ENCODE measurements at places on chromosomes 3 and 15.

DNA sequence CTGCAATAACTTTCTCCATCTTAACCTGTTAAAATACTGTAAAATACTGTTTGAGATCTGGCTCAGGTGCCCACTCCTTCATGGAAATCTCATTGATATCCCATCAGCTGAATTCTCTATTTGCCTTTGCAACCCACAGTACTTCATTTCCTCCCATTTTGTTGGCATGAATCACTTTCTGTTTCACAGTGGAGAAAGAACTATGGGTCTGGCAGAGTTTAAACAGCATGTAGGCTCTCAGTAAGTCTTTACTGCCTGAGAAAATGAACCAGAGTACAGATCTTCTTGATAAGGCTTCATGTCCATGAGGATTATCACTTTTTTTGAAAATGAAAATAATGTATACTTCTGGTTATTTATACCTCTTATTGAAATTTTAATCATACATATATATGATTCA lies 245.9 kb downstream of the NAALADL2 start:
- no peak for DNase-seq

GRCh38 chr15:90839187-90840071 lies 29.0 kb upstream of the FURIN start:
- DNase-seq: no peak

DNA sequence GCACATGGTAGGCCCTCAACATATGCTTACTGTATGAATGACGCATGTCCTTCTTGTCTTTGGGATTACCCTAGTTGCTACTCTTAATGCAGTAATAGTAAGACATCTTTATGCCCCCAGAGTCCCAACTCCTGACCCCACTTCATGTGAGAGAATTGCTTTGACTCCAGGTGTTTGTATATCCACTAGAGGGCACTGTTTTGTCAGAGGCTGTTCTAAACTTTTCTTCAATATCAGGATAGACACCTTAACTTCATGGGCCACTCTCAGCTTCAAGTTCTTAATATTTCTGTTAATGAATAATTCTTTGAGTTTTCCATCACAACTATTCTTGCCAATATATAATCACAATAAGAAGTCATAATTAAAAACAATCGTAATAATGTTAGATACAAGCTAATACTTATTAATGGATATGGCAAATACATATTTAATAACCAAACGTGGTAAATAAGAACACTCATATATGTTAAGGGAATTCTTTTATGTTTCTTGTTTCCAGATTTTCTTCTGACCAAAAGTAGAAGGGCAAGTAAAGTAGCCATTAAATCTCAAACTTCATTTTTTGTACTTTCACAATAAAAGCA lies 337.2 kb upstream of the DNAJC19 start:
- DNase-seq: no peak

DNA sequence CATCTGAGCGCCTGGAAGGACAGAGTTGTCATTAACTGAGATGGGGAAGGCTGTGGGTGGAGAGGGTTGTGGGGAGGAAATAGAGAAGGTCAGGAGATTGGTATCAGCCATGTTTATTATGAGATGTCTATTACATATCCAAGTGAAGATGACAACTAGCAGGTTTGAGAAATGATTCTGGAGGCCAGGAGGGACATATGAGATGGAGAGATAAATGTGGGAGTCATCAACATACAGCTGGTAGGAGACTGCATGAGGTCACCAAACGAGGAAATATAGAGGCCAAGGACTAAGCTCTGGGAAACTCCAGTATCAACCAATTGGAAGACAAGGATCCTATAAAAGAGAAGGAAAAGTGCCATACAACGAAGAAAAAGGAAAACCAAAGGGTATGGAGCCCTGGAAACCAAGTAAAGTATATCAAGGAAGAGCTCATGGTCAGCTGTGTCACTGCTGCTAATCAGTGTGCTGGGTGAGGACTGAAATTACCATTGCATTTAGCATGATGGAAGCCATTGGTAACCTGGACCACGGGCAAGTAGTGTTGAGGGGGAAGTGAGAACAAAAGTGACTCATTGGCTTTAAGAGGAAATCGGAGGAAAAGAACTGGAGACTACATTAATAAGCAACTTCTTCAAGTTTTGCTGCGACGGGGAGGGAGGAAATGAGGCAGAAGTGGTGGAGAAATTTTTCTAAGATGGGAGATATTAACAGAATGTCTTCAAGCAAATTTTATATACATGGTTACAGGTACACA lies 14.0 kb upstream of the UACA start:
- no peak for DNase-seq

DNA sequence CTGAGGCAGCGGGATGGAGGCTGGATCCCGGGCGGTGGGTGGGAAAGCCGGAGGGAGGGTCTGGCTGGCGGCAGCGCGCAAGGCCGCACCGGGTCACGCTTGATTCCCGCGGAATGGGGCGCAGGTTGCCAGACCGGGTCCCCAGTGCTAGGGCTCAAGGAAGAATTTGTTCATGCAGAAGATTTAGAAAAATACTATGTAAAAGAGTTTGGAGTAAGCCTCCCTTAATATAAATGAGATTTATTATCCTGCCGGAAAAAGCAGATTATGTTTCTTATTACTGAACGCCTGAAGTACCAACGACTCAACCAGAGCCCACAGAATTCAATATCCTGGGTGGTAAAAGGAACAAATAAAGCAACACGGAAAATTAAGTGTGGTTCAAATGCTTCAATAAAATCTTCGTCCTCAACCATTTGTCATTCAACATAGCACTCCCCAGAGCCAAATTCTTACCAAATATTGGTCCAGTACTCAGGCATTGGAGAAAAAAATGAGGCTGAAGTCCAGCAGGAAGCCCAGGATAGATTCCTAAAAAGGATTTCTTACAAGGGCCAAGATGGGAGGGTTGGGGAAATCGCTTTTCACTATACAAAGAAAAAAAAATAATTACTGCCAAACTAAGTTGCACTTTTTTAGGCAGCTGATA lies 1.2 kb upstream of the ZBTB20 start:
- DNase-seq: no peak

DNA sequence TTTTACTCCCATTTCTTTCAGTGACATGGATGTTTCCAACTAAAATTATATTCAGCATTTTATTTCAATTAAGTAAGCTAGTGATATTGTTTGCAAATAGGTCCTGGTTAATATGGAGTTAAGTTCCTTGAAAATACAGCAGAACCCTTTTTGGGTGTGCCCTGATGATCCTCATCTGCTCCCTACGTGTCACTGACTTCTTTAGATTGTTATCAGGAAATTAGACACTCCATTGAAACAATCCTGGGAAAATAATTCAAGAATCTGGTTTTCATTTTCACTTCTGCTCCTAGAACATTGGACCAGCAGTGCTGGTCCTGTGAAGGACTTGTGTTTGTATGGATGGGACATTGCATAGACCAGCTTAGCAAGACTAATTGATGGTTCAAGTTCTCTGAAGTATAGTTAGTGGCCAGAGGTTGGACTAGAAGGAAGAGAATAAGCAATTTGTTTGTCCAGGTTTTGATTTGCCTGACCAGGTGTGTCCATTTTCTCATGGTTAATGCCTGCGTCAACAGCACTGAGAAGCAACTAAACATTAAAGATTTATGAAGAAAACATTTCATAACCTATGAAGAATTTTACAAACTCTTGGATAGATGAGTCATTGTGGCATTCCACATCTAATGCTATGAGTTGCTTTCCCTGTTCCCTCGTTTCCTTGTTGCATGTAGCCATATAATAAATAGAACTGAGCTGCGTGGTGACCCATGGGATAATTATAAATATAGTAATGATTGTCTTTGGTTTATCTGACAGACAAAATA lies 95.8 kb downstream of the ZPLD1 start:
- DNase-seq: no peak

DNA sequence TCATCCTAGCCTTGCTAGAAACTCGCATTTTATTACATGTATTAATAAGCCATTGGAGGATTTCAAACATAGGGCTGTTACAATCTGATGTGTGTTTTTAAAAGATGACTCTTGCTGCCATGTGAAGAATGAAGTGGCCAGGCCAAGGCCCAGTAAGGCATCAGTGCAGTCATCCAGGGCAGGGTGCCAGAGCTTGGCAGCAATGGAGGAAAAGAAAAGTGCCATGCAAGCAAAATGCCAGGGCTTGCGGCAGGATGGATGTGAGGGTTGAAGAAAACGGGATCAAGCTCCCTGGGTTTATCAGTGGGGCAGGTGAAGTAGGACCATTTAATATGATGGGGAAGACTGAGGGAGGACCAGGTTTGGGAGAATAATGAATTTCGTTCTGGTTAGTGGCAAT lies 183.6 kb downstream of the MINAR1 start:
- no peak for DNase-seq

GRCh38 chr3:14509796-14510100 lies 30.4 kb downstream of the GRIP2 start:
- no peak for DNase-seq

DNA sequence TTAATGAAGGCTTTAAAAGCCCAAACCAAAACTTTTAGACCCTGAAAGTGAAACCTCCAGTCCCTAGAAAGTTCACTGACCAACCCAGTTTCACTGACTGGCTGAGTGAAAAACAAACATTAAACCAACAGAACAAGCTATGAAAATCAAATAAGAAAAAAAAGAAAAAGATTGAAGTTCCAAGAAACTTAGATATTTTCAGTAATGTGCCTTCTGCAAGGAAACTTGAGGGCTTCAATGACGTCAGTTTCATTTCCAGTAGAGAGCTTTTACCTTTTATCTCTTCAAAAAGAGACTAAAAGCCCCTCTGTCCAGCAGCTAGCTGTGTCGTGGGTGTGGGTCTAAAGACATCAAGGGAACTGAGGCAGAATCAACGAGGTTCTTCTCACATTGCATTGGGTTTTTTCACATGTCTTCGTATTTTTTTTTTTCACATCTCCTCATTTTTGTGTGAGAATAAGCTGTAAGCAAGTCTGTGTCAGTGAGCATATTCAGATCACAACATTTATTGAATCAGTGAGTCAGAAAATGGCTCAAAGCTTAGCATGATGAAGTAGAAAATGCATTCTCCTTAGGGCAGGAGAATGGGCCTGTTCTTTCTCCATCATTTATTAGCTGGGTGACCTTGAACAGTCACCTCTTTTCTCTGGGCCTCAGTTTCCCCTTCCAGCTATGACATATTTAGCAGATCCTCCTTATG lies 54.8 kb upstream of the BCL6 start:
- DNase-seq: no peak

GRCh38 chr3:112627919-112628466 lies 12.9 kb downstream of the CCDC80 start:
- no peak for DNase-seq

DNA sequence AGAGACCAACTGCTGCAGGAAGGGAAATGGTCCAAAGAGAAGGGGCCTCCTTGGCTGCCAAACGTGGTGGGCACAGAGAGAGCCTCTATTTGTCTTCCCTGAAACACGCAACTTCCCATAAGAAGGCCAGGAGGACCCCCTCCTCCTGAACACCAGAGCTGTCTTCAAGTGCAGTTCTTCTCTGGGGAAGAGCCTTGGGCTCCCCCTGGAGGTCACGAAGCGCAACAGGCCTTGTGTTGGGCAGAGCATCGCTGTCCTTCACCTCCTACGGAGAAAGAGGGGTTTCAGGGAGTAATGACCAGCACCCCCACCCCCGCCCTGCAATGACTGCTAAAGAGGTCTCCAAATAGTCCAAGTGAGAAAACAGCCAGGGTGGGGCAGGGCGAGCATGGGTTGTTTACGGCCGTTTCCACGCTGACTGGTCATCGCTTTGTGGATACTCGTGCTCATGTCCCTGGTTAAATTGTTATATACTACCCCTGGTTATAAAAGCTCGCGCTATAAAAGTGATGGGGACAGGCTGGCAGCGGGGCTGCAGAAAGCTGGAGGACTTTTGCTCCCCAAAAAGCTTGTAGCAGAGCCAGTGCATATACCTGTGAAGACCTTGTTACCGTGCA lies 397.5 kb upstream of the ATP10A start:
- no peak for DNase-seq

GRCh38 chr3:172965256-172965655 lies 175.8 kb downstream of the SPATA16 start:
- no peak for DNase-seq

DNA sequence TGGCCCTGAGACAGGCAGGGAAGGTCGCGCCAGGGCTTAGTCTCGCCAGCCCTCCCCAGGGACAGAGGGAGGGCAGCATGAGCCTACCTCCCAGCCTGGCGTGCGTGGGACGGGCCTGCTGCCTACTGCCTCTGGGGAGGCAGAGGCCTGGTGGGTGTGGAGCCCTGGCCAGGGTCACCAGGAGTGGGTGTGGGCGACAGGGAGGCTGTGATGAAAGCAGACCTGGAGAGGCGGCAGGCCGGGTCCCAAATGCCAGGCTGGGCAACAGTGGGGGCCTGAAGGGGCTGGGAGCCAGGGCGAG lies 33.1 kb downstream of the PLXNA1 start:
- no peak for DNase-seq

GRCh38 chr15:83545804-83546511 lies 98.8 kb downstream of the SH3GL3 start:
- no peak for DNase-seq

DNA sequence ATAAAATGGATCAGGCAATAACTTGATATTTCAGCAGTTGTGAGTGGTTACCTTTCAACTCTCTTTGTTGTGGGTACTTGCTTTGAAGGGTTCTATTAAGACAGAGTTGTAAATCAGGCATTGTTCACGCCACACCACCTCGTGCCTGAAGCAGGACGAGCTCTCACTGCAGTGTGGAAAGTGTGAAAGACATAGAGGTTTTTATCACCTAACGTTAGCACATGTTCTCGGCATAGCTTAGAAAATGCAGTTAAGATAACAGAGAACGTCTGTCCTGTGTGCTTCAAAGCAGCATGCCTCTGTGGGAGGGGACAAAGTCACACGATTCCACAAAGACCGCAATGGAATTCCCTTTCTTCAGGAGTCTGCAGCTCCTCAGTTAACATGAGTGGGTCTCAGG lies 7.8 kb downstream of the ADAMTS17 start:
- no peak for DNase-seq

- no peak for DNase-seq
Measured at GRCh38 chr15:40040293-40040635, 1.3 kb upstream of the SRP14 start.

- DNase-seq: no peak
Measured at GRCh38 chr3:127546970-127547733, 43.4 kb downstream of the TPRA1 start.

DNA sequence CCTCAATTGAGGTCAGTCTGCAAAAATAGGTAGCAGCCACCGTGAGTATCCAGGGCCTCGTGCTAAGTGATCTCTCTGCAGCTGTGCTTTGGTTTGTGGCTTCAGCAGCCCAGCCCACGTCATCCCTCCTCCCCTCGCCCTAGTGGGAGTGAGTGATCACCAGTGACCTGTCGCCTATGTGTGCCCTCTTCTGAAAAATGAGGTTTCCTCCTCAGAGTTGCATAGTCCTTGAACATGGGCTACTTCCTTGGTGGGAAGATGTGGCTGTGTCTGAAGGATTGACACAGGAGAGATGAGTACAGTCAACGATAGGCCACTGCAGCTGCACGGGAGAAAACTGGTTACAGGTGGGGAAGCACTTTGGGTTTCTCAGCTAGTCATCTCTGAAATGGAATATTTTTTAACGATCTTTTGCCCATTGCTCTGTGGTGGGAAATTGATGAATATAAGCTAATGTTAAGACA lies 144.8 kb upstream of the BHLHE40 start:
- no peak for DNase-seq

All from suprapubic skin (tissue), 4 donors.